ENCODE measurements at places on chromosomes 2 and 18.

DNA sequence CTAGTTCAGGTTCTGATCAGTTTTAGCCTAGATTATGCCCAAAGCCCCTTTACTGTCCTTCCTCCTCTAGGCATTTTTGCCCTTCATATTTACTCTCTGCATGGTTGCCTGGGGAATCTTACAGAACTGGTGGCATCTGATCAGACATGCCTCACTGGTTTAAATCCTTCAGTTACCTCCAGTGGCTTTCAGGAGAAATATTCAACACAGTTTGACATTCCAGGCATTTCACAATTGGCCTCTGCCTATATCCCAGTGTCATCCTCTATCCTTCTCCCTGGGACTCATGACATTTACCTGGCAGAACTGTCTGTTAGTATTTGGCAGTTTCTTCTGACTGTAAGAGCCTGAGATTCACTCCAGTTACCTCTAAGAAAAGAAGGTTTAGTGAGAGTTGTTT, 152.9 kb upstream of the MEIS1 start:
- no peak for DNase-seq

- DNase-seq, result no peak
Observed at GRCh38 chr2:230877116-230877758, 12.5 kb downstream of the ITM2C start.

GRCh38 chr2:100247256-100248043, 74.9 kb downstream of the LONRF2 start:
- DNase-seq, result peak; percentile 79

DNA sequence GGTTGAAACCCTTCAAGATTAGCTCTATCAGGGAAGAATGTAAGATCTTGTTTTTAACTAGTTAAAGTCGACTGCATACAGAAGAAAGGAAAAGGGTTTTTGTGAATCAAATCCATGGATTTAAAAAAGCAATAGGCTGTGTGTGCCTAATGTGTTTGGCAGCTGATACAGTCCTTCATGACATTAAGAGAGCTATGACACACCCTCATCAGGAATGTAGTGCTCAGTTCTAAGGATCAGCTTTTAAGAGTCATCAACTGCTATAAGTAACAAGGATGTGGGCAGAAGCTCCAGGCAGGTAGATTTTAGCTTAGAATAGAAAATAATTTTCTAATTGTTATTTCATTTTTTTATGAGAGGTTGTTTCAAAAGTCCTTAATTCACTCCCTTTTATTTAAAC, 52.9 kb downstream of the PPP1R1C start:
- no peak for DNase-seq

- DNase-seq, result no peak
Observed at GRCh38 chr2:213500881-213501280, 216.6 kb downstream of the SPAG16 start.

DNA sequence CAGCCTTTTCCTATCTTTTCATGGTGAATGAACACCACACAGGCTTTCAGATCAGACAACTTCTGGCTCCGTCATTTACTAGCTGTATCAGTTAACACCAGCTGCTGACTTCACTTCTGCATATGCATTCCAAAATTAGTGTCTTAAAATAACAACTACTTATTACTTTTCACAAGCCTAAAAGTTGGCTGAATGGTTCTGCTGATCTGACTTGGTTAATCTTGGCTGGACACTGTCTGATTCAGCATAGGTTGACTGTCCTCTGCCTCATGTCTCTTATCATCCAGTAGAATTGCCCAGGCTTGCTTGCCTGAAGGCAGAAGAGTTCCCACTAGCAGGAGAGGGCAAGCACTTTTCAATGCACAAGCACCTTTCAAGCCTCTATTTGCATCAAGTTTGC, 72.7 kb downstream of the MARCHF4 start:
- DNase-seq, result no peak

GRCh38 chr2:103169861-103170260, 408.0 kb downstream of the TMEM182 start:
- DNase-seq, result no peak

- no peak for DNase-seq
Observed at GRCh38 chr2:42930025-42930581, 137.7 kb upstream of the HAAO start.

- DNase-seq, result peak; percentile 81
Observed at GRCh38 chr2:30422444-30423040, 24.5 kb upstream of the LCLAT1 start.

- DNase-seq, result no peak
Observed at GRCh38 chr2:188983427-188984064, 9.4 kb downstream of the COL3A1 start.

DNA sequence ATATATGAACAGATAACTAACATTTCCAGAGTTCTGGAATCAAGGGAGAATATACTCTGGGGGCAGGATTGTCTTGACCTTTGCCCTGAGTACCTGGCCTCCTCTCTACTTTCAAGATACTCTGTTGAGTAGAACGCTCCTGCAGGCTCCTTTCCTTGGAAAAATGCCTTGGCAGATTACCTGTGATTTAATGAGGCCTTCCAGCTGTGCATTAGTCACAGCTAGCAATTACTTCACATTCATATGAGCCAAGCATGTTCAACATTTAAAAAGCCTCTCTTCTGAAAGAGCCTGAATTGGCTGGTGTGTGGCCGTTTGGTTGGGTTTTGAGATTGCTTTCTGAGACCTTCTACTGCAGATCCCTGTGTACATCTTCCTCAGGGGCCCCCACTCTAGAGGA, 142.2 kb downstream of the PLCL1 start:
- no peak for DNase-seq

DNA sequence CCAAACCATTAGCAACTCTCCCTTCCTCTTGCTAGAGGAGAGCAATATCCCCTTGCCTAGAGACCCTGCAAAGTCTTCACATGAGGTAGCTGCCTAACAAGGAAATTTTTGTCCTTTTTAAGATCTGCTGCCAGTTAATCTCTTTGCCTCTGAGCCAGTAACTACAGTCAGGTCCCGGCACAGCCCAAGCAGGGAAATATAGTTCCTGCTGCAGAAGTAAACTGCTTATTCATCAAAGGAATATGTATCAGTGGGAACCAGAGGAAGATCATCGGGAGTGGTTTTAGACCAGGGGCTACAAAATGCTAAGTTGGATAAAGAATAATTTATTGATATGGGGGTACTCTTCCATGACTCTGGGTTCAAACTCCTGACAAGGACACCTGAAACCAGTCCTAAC, 30.6 kb downstream of the CACNB4 start:
- no peak for DNase-seq

- no peak for DNase-seq
Observed at GRCh38 chr2:120929829-120930228, 194.2 kb downstream of the GLI2 start.

GRCh38 chr2:240131941-240132650, 4.0 kb downstream of the COPS9 start:
- DNase-seq, result no peak

- peak; percentile 41 for DNase-seq
Observed at GRCh38 chr2:32484937-32485336, 128.1 kb downstream of the BIRC6 start.

GRCh38 chr2:35454966-35455638, 900.5 kb upstream of the CRIM1 start:
- DNase-seq, result no peak

GRCh38 chr18:49858309-49859020, 45.1 kb upstream of the ACAA2 start:
- DNase-seq, result peak; percentile 34

DNA sequence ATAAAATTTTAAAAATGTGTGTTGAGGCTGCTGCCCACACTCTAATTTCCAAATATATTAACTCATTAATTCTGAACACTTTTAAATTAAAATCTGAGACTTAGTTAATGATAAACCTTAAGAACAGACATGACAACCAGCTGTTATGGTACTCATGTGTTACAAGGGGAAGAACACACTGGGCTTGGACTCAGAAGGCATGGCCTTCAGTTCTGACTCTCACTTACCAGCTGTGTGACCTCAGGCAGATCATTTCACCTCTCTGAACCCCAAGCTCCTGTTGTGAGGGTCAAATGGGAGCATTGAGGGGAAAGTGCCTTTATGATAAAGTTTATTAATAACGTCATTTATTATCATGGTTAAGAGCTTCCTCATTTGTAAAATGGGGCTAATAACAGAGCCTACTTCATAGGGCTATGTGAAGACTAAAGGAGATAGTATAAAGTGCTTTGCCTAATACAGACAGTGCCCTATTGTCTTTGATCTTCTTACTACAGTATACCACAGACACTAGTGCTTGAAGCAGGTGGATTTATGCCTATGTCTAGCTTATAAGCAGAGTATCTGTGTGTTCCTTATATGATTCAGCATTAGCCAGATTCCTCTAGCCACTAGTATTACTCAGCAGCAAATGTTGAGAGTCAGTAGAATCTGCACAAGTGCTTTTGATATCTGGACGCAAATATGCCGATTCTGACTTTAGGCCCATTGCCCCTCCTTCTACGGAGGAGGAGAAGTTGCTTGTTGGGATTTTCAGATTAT, 99.6 kb downstream of the SGPP2 start:
- no peak for DNase-seq

DNA sequence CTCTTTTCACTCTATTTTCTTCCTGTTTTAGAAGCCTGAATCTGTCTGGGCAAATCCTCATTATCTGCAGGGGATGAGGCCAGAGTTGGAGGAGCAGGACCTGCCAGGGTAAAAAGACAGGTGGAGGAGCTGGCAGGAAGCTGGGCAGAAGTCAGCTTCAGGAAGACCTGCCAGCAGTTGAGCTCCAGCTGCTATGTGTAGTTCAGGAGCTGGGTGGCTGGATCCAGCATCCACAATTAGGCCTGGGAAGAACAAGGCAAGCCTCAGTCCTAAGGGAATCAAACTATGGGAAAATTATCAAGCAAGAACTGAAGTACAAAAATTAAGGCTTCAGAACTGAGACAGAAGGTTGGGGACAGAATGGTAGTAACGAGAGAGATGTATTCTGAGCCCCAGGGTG, 174.0 kb downstream of the MREG start:
- no peak for DNase-seq

DNA sequence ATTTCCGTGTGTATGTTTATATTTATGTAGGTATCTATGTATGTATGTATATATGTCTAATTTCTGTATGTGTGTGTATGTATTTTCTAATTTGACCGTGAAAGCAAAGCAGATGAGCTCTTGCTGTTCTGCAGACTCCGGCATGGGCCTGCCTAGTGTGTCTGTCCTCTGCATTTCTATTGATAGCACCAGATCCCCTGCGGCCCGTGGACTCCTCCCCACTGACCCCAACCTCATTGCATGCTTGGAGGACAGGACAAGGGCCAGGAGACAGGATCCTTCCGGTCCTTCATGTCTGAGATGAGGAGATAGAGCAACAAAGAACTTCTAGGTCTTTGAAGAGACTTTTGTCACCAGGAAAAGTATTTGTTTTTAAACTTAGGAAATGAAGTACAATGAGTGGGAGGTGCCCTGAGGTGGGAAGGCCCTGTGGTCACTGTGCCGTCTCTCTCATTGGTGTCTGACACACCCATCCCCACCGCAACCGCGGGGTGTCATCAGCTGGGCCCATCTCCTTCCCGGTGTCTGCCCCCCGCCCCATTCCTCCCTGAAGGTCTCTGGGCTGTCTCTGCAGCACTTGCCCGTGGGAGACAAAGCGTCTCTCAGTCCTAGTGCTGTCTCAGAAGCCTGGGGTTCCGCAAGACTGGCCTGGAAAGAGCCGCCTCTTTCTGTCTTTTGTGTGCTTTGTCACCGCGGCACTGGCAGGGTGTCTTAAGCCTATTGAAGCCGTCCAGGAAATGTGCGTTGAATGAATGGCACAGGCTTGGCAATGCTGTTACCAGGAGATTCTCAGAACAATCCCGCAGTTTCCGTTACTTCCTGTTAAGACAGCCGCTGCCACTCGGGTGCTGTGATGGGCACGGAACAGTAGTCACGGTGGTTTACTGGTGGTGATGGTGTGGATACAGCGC, 216.4 kb downstream of the AGAP1 start:
- DNase-seq, result no peak

DNA sequence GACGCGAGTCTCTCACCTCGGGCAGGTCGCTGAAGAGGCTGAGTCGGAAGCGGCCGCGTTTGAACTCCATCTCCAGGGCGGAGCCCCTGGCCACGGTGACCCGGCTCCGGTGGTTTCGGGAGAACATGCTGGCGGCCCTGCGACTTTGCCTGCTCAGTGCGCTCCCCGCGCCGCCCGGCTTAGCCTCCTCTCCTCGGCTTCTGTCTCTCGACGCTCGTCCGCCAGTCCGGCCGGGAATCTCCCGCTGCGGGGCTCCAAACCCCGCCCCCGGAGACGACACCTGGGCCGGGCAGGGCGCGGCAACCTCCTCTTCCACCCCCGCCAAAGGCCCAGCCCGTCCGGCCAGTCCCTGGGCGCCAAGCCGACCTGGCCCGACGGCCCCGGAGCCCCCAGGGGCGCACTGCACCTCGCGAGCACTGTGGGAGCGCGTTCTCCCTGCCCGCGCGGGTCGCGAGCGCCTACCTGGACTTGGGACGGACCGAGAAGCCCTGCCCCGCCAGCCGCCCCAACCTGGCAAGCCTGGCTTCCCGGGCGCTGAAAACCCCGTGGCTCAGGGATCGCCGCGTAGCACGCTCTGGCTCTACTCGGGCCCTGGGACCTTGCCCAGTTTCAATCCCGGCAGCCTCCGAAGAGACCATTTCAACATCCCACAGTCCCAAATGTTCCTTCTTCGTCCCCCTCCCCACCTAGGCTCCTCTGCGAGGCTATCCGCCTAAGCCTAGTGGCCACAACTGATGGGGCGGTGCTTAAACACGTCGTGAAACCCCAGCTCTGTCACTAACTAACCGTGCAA, at the start of gene RTKN:
RTKN (minus strand) TSS at position 248 of the 793 bp plus-strand sequence; CDS start at position 127, 121 bp downstream.
- DNase-seq, result peak; percentile 42

DNA sequence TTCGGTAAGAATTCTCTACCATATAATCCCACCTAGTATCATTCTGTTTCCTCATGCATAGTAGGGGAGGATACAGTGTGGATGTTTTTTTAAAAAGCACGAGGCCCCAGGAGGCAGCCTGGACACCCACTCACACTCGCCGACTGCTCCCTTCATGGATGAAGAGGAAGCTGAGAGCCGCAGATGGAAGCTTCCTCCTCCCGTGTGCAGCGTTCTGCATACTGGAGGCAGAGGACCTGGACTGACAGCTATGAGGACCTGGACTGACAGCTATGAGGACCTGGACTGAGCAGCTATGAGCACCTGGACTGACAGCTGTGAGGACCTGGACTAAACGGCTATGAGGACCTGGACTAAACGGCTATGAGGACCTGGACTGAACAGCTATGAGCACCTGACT, 234.4 kb downstream of the NDUFA10 start:
- no peak for DNase-seq

Data from CD4-positive, alpha-beta T cell treated with Interferon gamma for 1 hour (primary cell).